PC-3 (cell line): ENCODE measurements at places on chromosomes 6 and 20. TPM values are rescaled to one million over a fixed set of nuclear protein-coding genes. Genes with fewer than 3 reads are reported as not detected.

GRCh38 chr6:2547355-2547754 is 203.4 kb downstream of the MYLK4 start:
- no peak for DNase-seq
- no peaks in the 10 kb centered on the region for H3K27me3 ChIP-seq
- no peaks in the 10 kb centered on the region for H3K36me3 ChIP-seq
- H3K27ac ChIP-seq, result no peak overlapping the region
- H3K4me1 ChIP-seq, result peaks cover 10% of the 10 kb centered on the region

GRCh38 chr6:91786474-91787184 is 1199.8 kb upstream of the MAP3K7 start:
- no peaks in the 10 kb centered on the region for H3K36me3 ChIP-seq
- no peaks in the 10 kb centered on the region for H3K4me1 ChIP-seq
- H3K27me3 ChIP-seq, result no peaks in the 10 kb centered on the region

DNA sequence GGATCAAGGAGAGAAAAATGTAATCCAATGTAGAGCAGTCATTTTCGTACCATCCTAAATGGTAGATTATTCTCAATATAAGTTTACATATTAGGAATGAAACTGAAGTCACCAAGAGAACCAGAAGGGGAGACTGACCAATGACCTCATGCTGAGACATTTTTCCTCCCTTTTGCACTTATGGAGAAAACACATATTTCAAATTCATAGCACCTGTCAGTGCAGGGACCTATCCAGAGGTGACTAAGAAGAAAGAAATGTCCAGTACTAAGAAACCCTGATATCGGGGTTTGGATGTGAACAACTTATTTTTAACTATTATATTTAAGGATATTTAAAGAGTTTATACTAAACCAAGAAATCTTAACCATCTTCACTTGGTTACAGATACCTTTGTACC is 16.6 kb upstream of the LYRM2 start:
- DNase-seq, result peak; percentile 35
- no peaks in the 10 kb centered on the region for H3K4me1 ChIP-seq
- no peak overlapping the region for H3K27ac ChIP-seq
- H3K4me3 ChIP-seq, result no peak overlapping the region

GRCh38 chr6:5499644-5500306 is 238.5 kb downstream of the FARS2 start:
- peak overlapping the region; percentile 83 for H3K27ac ChIP-seq
- no peak overlapping the region for H3K4me3 ChIP-seq
- H3K36me3 ChIP-seq, result no peaks in the 10 kb centered on the region
- peaks cover 26% of the 10 kb centered on the region for H3K4me1 ChIP-seq
- DNase-seq, result peak; percentile 85

GRCh38 chr20:36298061-36298460 is 8.1 kb upstream of the DLGAP4 start:
- no peaks in the 10 kb centered on the region for H3K36me3 ChIP-seq
- H3K4me1 ChIP-seq, result no peaks in the 10 kb centered on the region
- no peak for DNase-seq
- no peak overlapping the region for H3K4me3 ChIP-seq

GRCh38 chr6:31586599-31587281 is 663 bp downstream of the LST1 start:
- no peaks in the 10 kb centered on the region; the same call in 1 of the 2 replicates for H3K4me1 ChIP-seq
- H3K27me3 ChIP-seq, result no peaks in the 10 kb centered on the region
- no peak for DNase-seq
- H3K27ac ChIP-seq, result no peak overlapping the region
- H3K4me3 ChIP-seq, result no peak overlapping the region

GRCh38 chr6:13327691-13328075 is 654 bp downstream of the TBC1D7 start:
- H3K27me3 ChIP-seq, result no peaks in the 10 kb centered on the region
- H3K4me3 ChIP-seq, result peak overlapping the region; percentile 90
- H3K27ac ChIP-seq, result peak overlapping the region; percentile 76
- H3K4me1 ChIP-seq, result peaks cover 30% of the 10 kb centered on the region
- no peaks in the 10 kb centered on the region; the same call in 1 of the 2 replicates for H3K36me3 ChIP-seq

- H3K36me3 ChIP-seq, result no peaks in the 10 kb centered on the region
- H3K27ac ChIP-seq, result no peak overlapping the region
- DNase-seq, result no peak
- H3K4me1 ChIP-seq, result no peaks in the 10 kb centered on the region
Observed at GRCh38 chr6:163175301-163175700, 239.2 kb upstream of the QKI start.

DNA sequence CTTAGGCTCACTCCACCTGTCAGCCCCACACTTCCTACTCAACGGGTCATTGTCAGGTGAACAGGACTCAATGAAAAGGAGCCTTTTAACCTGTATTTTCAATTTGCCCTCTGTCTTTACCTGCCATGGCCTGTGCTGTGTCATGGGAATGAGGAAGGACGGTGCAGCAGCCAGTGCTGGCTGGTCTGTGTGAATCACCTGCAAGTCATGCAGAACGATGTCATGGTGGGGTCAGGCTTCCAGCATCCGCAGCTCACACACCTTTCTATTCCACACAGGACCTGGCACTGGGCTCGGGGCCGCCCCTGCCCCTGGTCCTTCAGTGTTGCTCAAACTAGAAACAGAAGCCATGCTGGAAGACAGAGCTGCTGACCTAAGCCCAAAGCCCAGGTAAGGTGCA is 188.7 kb upstream of the GMDS start:
- H3K27me3 ChIP-seq, result no peaks in the 10 kb centered on the region
- peak; percentile 90 for DNase-seq
- H3K27ac ChIP-seq, result peak overlapping the region; percentile 83
- peaks cover 37% of the 10 kb centered on the region for H3K4me1 ChIP-seq
- no peaks in the 10 kb centered on the region for H3K36me3 ChIP-seq

DNA sequence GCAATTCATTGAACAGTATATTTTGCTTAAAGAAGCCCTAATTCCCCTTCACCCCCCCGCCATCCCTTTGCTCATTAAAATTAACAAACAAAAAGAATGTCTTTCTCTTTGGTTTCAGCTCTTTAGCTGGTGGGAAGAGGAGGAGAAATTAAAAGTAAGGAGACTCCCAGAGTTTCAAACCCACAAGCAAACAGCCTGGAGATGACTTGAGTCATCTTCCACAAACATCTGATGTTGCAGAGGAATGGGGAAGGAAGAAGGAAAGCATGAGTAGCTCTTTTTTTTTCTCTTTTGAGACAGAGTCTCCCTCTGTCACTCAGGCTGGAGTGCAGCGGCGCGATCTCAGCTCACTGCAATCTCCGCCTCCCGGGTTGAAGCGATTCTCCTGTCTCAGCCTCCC is 189.6 kb downstream of the ADAT2 start:
- H3K4me3 ChIP-seq, result no peak overlapping the region; the same call in 1 of the 2 replicates
- peak overlapping the region; percentile 63 for H3K27ac ChIP-seq
- H3K27me3 ChIP-seq, result no peaks in the 10 kb centered on the region
- peak; percentile 64 for DNase-seq
- peaks cover 12% of the 10 kb centered on the region for H3K4me1 ChIP-seq

DNA sequence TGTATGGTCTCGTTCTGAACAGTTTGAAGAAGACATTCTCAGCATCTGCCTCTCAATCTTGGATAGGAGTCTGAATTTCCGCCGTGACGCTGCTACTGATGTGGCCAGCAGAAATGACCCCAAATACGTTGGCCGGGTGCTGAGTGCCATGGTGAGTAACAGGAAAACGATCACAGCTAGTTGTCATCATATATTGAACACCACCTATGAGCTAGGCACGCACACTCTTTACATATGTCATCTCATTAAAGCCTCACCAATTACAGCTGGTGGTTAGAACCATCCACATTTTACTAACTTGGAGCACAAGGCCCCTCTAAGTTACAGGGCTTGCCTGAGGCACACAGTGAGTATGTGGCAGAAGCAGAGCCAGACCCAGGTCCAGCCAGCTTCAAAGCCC is 17.1 kb downstream of the TGM3 start:
- no peaks in the 10 kb centered on the region; the same call in 1 of the 2 replicates for H3K4me1 ChIP-seq
- no peak overlapping the region for H3K27ac ChIP-seq
- no peak for DNase-seq
- no peaks in the 10 kb centered on the region for H3K36me3 ChIP-seq
- no peak overlapping the region for H3K4me3 ChIP-seq

GRCh38 chr6:108209738-108210137 is 43.9 kb downstream of the NR2E1 start:
- no peak overlapping the region for H3K4me3 ChIP-seq
- no peaks in the 10 kb centered on the region for H3K4me1 ChIP-seq
- no peaks in the 10 kb centered on the region; the same call in 1 of the 2 replicates for H3K36me3 ChIP-seq
- no peaks in the 10 kb centered on the region for H3K27me3 ChIP-seq
- DNase-seq, result no peak

DNA sequence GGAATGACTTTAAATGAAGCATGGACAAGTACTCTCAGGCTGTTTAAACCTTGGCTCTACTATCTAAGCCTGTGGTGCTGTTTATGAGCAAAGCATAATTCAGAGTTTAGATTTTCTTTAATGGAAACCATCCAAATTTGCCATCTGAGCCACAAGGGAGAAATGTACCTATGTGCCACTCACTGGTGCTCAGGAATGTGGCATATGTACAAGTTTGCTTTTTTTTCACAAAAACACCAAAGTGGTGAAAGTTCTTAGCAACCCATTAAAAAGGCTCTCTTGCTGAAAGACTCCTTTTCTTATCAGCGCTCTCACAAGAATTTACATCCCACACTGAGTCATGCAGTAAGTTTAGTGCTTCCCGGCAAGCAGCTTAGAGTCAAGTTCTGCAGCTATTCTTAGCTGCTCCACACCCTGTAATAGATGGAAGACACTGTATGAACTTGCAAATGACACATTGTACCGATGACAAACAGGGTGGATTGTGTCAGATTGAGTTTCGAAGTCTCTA is 57.3 kb upstream of the MLIP start:
- no peaks in the 10 kb centered on the region for H3K27me3 ChIP-seq
- H3K4me1 ChIP-seq, result peaks cover 13% of the 10 kb centered on the region
- H3K27ac ChIP-seq, result no peak overlapping the region
- peak; percentile 73 for DNase-seq

DNA sequence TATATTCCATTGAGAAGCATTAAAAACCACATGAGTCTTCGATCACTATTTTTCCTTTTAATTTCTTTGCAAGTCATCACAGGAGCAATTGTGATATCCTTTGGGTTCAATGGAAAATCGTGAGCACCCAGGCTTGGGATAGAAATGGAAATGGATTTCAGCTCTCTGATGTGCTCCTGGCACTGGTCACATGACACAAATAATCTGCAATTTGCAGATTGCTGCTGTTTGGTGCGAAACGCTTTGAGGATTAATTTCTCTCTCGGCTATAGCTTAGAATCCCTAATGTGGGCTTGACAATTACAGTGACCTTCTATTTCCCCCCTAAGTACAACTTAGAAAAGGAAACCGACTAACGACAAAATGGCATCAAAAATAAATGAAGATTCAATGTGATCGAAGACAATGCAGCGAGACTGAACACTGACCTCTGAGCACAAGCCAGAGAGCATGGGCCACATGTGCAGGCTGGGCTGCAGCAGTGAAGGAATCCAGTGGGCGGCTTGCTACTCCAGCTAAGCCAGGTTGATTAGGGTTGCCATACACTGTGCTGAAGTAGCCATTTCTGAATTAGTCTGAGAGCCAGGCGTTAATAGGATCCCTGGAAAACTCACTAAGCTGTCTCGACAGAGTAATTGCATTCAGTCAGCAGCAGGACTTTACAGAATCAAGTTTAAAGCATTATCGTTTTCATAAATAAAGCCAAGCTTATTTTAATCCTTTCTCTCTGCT is 301.8 kb upstream of the AGPAT4 start:
- no peaks in the 10 kb centered on the region for H3K36me3 ChIP-seq
- no peak overlapping the region for H3K27ac ChIP-seq
- DNase-seq, result no peak

DNA sequence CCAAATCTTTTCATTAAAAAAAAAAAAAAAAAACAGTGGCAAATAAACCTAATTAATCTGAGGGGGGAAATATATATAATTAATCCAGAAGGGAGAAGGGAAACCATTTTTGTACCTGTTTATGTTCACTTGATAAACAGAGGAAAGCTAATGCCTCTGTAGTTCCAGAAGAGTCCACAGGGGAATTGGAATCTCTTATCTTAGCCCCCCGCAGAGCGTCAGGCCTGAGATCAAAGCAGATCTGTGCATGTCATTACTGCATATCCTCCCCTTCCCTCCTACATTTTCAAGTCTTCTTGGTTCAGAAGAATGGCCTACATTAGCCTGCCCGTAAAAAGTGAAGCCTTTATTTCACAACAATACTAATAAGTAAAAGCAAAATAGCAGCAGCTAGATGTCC is 157.2 kb downstream of the PTPRT start:
- no peaks in the 10 kb centered on the region for H3K36me3 ChIP-seq
- no peaks in the 10 kb centered on the region for H3K4me1 ChIP-seq
- H3K27ac ChIP-seq, result no peak overlapping the region

- H3K36me3 ChIP-seq, result peaks cover 18% of the 10 kb centered on the region
- H3K27ac ChIP-seq, result peak overlapping the region; percentile 92
- no peaks in the 10 kb centered on the region for H3K27me3 ChIP-seq
- no peak overlapping the region for H3K4me3 ChIP-seq
- peaks cover 55% of the 10 kb centered on the region for H3K4me1 ChIP-seq
- peak; percentile 35 for DNase-seq
Observed at GRCh38 chr6:142384519-142385254, 82.9 kb downstream of the ADGRG6 start.

GRCh38 chr6:140105857-140106256 is 731.4 kb upstream of the CITED2 start:
- H3K27ac ChIP-seq, result no peak overlapping the region
- H3K4me1 ChIP-seq, result no peaks in the 10 kb centered on the region
- H3K36me3 ChIP-seq, result no peaks in the 10 kb centered on the region
- H3K4me3 ChIP-seq, result no peak overlapping the region

DNA sequence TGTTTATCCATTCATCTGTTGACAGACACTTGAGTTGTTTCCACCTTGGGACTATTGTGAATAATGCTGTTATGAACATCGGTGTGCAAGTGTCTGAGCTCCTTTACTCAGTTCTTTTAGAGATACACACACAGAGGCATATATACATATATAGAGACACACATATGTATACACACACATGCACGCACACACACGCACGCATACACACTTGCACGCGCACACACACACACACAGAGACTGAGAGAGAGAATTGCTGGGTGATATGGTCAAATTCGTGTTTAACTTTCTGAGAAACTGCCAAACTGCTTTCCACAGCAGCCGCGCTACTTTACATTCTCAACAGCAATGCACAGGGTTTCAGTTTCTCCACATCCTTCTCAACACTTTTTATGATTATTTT is 273.3 kb downstream of the FARS2 start:
- no peak overlapping the region for H3K27ac ChIP-seq
- no peak overlapping the region for H3K4me3 ChIP-seq
- no peaks in the 10 kb centered on the region for H3K27me3 ChIP-seq
- H3K4me1 ChIP-seq, result peaks cover 27% of the 10 kb centered on the region
- H3K36me3 ChIP-seq, result no peaks in the 10 kb centered on the region

- no peak for DNase-seq
- H3K27ac ChIP-seq, result no peak overlapping the region
- H3K4me3 ChIP-seq, result no peak overlapping the region
- no peaks in the 10 kb centered on the region for H3K36me3 ChIP-seq
Observed at GRCh38 chr20:11246251-11246775, 572.5 kb upstream of the JAG1 start.

Gene TRIM38
- total RNA-seq, result 5.6 and 6.4 TPM in 2 replicates

Gene FAM209B
- total RNA-seq, result 0.58 TPM in 1 of 2 replicates, not detected in the other

Gene SEC23B
- total RNA-seq, result 82.1 and 89.5 TPM in 2 replicates

Gene BNIP5
- total RNA-seq, result not detected in 2 replicates

Gene SGK1
- total RNA-seq, result 91.6 and 95.2 TPM in 2 replicates

Gene TEAD3
- 9.2 and 15.4 TPM in 2 replicates for total RNA-seq

Gene SULF2
- 340 and 372 TPM in 2 replicates for total RNA-seq

Gene HFE
- not detected in 2 replicates for total RNA-seq

Gene ZC3H12D
- not detected in 2 replicates for total RNA-seq

Gene PHACTR1
- total RNA-seq, result not detected in 2 replicates

Gene APOBEC2
- not detected in 2 replicates for total RNA-seq

Gene RIMS1
- 0.51 and 0.81 TPM in 2 replicates for total RNA-seq
